ELF-1 (cell line): ENCODE measurements at places on chromosomes 1 and 21.

- no peak for DNase-seq
Observed at GRCh38 chr1:62084310-62084890, 110.2 kb upstream of the L1TD1 start.

DNA sequence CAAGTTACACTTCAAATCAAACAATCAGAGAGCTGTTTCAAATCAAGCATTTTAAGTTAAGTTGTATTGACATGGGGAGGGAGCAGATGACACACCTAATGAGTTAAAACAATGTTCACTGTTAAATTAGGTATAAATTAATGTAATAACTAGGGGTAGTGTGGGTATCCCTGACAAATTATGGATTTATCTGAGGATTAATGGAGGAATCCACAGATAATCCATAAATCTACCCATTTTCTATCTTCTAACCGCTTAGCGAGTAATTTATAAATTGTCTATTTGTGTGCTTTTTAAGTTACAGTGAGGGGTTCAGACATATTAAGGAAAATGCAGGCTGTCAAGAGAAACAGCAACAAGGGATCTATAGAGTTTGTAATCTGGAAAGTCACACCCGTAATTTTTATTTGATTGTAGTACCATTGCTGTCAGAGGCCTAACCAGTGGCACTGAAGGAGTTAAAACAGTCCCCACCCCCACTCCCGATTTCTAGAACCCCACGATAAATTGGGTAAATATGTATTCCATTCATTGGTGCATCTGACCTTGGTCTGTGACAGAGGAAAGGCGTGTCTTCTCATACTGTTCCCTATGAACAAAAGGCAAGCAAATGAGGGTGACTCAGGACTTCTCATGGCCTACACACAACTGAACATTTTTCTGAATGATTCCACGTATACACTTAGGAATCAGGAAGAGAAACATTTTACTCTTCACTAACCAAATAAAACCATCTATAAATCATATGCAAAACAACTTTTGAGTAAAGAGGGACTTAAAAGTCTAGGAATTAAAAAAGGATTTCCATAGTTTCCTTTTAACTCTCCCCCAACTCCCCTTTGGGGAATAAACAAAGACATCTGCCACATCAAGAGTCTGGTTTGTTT, 7.4 kb downstream of the IRF2BP2 start:
- no peak for DNase-seq

DNA sequence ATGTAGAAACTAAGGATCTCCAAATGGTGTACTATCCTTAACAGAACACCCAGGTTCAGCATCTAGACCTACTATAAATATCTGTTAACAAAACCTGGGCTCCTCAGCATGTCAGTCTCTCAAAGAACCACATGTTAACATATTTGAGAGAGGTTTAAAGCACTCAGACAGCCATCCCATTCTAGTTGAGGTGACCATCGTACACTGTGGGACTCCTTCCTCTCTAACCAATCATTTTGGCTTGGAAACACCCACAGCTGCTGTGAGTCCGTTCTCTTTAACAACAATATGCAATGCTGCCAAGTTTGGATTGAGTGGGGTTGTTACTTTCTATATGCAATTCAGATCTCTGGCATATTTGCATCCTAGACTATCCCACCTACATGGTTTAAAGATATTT, 105.8 kb downstream of the MRPL39 start:
- no peak for DNase-seq

DNA sequence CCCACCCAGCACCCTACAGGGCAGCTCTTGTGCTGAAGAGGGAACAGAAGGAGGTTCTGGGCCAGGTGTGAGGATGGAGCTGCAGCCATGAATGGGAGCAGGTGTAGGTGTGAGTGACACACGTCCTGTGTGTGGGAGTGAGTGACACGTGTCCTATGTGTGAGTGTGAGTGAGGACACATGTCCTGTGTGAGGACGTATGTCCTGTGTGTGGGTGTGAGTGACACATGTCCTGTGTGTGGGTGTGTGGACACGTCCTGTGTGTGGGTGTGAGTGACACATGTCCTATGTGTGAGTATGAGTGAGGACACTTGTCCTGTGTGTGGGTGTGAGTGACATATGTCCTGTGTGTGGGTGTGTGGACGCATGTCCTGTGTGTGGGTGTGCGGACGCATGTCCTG, 26.4 kb downstream of the MEGF6 start:
- no peak for DNase-seq

DNA sequence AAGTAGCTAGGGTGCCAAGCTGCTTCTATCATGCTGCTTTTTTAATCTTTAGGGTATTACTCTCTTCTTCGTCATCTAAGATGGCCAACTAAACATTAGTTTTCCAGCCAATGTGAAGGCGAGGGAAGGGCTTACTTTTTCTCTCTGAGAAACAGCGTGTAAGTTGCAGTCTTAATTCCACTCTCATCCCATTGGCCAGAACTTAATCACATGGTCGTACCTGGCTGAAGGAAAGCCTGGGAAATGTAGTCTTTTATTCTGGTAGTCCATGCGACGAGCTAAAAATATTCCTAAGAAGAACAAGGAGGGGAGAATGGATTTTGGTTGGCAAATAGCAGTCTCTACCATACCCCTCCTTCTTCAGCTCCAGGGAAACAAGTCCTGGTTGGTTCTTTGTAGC, 21.5 kb downstream of the DNAJC6 start:
- DNase-seq = no peak

GRCh38 chr21:35044770-35045541, 4.1 kb downstream of the RUNX1 start:
- DNase-seq = no peak

DNA sequence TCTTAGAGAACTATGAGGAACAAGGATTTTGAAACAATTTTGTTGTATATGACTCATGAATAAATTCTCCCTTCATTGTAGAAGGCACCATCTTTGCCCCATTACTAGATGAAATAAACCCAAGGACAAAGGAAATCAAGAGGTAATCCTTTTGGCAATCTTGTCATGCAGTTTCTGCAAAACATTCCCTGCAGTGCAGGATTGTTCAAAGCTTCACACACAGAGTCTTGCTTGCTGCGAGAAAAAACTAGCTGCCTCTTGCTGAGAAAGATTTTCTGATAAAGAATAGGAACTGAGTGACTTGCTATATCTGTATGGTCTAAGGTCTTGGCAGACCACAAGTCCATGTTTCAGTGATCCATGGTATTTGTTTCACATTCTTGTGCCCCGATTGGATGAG, 657.4 kb upstream of the ADGRL4 start:
- DNase-seq = peak; percentile 4

DNA sequence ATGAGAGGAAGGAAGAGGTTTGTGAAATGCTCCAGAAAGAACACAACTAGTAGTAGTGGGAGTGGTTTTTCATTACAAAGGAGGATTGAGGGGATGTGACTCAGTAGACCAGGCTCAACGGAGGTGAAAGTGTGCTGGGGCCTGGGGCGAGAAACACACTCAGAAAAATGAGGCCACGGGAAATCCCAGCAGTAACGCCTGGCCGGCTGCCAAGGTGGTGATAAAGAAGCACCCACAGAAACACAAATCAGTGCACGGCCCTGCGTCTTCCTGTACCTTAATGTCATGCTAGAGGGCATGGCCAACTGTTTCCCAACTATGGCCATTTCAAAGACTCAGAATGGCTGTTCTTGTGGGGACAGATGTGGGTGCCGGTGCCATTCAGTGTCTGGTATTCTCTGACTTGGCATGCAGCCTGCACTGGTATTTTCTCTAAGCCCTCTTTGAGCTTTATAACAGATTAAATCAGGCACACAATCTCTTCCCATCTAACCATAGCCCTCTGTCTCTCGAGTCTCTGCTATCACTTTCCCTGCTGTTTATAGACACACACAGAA, 38.2 kb downstream of the URB2 start:
- DNase-seq = no peak

GRCh38 chr1:4801192-4801924, 146.9 kb downstream of the AJAP1 start:
- no peak for DNase-seq

DNA sequence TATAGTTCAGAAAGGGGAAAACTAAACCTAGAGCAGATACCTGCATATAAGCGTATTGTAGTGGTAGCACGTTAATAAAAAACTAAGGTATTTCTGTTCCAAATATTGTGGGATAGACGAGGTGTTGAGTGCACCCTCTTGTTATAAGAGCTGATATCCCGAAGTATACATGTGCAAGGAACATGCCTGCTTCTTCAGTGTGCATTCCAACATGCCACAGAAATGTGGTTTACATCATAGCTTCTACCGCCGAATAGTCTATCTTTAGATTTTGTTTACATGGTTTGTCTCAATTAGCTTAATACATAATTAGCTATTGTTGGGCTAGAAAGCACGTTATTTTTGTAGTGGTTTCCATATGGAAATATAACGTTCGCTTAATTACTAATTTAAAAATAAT, 2.2 kb downstream of the CHRM3 start:
- no peak for DNase-seq

- DNase-seq = no peak
Observed at GRCh38 chr1:98306517-98307089, 354.9 kb upstream of the SNX7 start.

GRCh38 chr1:78255846-78256245, 210.1 kb downstream of the GIPC2 start:
- no peak for DNase-seq

GRCh38 chr1:52436817-52437216, 32.4 kb downstream of the PRPF38A start:
- DNase-seq = no peak

- DNase-seq = no peak
Observed at GRCh38 chr1:9164532-9164900, 35.6 kb upstream of the GPR157 start.

DNA sequence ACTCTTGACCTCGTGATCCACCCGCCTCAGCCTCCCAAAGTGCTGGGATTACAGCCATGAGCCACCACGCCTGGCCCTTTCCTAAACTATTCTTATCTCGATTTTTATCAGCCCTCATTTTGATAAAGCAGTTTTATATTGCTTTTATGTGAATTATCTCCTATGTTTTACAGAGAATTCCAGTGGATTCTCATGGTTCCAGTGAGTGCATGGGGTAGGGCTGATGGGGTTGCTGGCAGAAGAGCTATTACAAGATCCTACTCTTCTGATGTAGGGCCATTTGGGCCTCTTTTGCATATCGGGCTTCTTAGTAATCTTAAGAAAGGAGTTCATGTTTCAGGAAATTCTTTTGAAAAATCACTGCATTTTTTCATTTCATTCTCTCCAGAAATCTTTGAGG, 187.6 kb downstream of the PBX1 start:
- no peak for DNase-seq

DNA sequence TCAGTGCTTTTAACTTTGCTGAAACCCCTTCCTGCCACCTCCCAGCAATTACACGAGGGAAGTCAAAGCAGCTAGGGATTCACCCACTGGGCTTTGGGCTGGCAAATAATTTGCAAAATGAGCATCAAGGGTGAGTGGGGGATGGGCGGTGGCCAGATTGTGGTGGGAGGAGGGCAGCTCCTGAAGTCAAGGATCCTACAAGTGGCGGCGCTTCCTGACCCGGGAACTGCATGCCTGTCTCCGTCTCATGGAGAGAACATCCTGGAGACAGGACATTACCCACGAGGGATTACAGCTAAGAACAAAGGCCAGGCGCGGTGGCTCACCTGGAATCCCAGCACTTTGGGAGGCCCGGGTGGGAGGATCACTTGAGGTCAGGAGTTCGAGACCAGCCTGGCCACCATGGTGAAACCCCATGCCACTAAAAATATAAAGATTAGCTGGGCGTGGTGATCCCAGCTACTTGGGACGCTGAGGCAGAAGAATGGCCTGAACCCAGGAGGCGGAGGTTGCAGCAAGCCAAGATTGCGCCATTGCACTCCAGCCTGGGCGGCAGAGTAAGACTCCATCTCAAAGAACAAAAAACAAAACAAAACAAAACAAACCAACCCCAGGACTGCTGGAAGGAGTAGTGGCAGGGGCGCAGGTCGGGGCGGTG, 12.9 kb downstream of the TTC34 start:
- DNase-seq = peak; percentile 22

GRCh38 chr1:14999441-14999840, 154.1 kb upstream of the TMEM51 start:
- DNase-seq = no peak

GRCh38 chr1:184101141-184101540, 49.6 kb downstream of the TSEN15 start:
- DNase-seq = no peak

DNA sequence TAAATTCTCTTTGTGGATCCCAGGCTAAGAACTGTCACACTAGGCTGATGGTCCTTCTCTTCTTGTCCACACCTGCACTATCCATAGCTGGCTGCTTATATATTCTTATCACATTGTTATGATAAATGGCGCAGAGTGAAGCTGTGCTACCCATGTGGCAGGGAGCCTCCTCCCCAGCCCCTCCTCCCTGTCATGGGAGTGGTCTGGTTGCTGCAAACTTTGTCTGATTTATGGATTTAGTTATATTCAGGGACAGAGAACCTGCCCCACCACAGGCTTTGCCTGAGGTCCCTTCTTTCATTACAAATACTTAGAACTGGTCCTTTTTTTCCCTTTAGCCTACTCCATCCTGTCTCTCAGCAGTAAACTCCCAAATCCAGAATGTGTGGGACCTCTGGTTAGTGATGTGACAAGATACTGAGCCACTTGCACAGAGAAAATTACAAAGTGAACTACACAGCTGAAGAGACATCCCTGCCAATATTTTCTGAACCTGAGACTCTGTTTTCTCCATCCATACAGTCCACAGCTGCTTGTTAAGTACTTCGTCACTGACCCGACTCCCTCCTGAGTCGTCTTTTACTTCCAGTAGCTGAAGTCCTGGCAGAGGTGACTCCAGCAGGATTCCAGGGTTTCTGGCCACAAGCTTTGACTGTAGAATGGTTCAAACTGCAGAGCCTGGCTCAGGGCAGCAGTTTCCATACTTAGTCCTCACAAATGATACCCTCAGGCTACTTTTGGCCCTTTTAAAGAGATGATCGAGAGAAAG, 37.6 kb downstream of the PTGFRN start:
- no peak for DNase-seq

GRCh38 chr1:65265651-65266351, 43.5 kb upstream of the DNAJC6 start:
- peak; percentile 69 for DNase-seq

GRCh38 chr1:185894791-185895190, 160.6 kb downstream of the HMCN1 start:
- no peak for DNase-seq

- DNase-seq = no peak
Observed at GRCh38 chr21:44364151-44365053, 11.0 kb downstream of the TRPM2 start.

- no peak for DNase-seq
Observed at GRCh38 chr21:28256837-28257236, 735.8 kb downstream of the LTN1 start.

GRCh38 chr1:87902830-87903229, 574.1 kb downstream of the LMO4 start:
- DNase-seq = peak; percentile 4

DNA sequence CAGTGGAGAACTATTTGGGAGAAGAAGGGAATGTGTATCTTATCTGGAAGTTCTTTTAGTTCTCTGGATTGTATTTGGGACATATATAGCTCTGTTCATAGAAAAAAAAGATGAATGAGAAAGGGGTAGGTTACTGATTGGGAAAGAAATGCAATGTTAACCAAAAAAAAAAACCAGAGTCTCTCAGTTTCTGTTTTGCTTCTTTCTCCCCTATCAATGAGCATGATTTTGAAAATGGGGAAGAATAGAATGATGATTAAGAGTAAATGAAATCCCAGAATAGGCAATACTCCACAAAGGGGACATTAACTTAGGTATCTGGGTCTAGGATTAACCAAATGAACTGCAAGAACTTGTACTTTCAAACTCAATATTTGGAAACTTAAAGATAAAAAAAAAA, 92.9 kb downstream of the RHOU start:
- no peak for DNase-seq

GRCh38 chr1:24905355-24905978, 24.6 kb downstream of the RUNX3 start:
- no peak for DNase-seq
